Globus pallidus (tissue), 1 donor: ENCODE measurements at places on chromosomes 12 and 14.

GRCh38 chr14:90645842-90646443 lies 170.3 kb downstream of the TTC7B start:
- no peak for DNase-seq

- DNase-seq: no peak
Measured at GRCh38 chr14:93462479-93462878, 31.7 kb downstream of the UNC79 start.

GRCh38 chr14:89862856-89863255 lies 91.7 kb downstream of the EFCAB11 start:
- no peak for DNase-seq

DNA sequence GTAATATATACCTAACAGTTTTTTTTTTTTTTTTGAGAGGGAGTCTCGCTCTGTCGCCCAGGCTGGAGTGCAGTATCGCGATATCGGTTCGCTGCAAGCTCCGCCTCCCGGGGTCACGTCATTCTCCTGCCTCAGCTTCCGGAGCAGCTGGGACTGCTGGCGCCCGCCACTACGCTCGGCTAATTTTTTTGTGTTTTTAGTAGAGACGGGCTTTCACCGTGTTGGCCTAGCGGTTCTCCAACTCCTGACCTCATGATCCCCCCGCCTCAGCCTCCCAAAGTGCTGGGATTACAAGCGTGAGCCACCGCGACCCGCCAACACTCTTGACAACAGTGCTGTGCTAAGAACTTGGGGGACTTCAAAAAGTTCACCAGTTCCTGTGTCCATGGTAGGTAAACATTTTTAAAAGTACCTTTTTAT lies 63.5 kb downstream of the FOXG1 start:
- no peak for DNase-seq
